ENCODE measurements at places on chromosomes 13 and 19.

GRCh38 chr19:44845286-44845611, 848 bp upstream of the NECTIN2 start:
- no peak for DNase-seq

DNA sequence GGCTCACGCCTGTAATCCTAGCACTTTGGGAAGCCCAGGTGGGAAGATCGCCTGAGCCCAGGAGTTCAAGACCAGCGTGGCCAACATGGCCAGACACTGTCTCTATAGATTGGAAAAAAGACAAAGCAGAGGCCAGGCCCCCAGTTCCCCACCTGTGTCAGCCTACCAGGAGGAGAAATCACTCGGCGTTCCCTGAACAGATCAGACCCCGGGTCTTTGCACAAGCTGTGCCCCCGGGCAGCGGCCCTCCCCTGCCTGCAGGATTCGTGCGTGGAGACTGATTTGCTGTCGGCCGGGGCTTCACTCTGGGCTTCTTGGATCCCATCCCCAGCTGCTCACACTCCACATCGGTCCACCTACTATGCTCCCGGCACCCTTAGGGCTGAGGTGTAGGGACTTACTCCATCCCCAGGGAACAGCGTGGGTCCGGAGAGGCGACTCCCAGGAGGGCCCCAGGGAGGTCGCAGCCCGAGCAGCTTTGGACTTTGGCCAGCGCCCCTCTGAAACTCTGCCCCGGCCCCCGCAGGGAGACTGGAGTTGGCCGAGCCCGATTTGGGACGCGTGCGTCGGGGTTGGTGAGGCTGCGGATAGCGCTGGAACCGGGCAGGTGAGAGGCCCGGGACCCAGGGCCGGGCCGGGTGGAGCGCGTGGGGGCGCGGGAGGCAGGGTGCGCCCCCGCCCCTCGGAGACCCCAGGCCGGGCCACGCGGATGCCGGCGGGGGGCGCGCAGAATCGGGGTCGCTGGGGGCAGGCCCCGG, 515 bp upstream of the EFNA2 start:
- no peak for DNase-seq

DNA sequence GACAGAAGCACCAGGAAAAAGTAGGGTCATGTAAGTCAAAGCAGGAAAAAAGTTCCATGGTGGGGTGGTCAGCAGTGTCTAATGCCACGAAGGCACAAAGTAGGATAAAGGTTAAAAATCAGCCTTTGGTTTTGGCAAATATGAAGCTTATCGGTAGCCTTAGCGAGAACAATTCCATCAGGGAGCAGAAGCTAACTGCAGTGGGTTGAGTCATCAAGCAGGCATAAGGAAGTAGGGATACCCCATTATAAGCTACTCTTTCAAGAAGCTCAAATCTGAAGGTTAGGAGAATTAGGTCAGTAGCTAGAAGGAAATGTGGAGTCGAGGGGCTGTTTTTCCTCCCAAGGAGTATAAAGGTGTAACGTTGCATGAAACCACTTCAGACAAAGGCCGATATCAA, 57.5 kb upstream of the USPL1 start:
- DNase-seq = no peak

DNA sequence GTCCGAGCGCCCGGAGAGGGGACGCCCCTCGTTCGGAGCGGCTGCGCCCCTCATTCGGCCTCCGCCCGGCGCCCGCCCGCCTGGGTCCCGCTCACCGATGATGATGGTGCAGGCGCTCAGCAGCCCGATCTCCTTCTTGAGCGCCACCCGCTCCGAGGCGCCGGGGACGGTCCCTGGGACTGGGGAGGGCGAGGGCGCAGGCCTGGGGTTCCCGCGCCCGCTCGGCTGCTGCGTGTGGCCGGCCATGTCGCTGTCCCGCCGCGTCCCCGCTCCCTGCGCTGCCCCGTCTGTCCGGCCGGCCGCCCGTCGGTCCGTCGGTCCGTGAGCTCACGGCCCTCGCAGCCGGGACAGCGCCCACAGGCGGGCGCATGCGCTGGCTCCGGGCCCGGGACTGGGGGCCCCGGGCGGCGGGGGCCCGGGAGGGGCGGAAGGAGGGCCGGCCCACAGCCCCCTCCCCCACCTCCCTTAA, at the start of gene SLC7A10:
SLC7A10 (minus strand) TSS at position 393 of the 469 bp plus-strand sequence; CDS start at position 246, 147 bp downstream.
- no peak for DNase-seq

- no peak for DNase-seq
These were observed 765.2 kb upstream of the GPC6 start for GRCh38 chr13:92461402-92461801.

GRCh38 chr19:531753-532560, at the start of gene CDC34:
TSS of gene CDC34 (plus strand) at chr19:531760. CDS start at chr19:531932, 172 bp downstream.
- no peak for DNase-seq

DNA sequence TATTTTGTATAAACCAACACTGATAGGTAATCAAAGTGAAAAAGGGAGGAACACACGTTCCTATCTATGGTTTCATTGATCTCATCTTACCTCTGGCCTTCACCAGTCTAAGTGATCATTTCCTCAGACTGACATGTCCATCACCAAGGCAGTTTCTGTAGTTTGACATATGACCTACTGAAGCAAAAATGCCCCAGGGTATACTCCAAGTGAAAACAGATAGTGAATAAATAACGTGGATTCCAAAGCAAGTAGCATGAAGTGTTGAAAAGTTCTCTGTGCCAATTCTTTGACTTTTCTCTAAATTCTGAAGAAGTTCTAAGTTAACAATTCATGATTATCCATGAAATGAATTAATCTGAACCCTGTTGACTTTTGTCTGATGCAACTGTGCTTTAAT, 334.2 kb upstream of the SGCG start:
- DNase-seq = no peak

DNA sequence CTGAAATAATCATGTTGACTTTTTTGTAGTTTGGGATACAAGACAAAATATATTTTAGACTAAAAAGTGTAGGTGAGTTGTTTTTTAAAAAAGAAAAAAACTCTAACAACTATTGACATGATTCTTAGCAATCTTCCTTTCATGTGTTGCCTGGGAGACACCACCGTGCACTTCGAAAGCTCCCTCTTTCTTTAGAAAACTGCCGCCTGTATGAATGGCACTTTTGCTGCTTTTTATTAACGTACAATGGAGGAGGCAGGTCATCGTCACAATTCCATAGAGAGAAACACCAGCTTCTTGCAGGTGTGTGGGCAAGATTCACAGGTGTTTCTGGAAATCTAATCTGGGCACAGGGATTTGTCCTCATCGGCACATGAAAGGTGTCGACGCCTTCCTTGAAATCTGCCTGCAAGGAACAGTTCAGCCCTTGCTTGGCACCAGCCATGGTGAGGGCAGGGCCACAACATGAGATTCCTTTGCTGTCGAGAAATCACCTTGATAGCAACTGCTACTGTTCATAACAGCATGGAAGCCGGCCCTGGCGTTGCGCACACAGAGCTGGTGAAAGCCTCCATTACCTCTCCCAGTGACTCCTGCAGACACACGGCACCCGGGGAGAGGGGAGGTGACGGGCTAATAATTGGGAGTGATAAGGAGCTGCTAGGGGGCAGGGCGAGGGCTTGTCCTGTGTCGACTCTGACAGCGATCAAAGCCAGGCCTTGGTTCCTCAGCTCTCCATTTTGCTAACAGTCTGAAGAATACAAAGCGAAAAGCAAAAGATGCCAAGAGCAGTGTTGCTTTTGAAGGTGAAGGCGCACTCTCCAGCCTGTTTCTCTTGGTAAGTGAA, 66.5 kb downstream of the EFNB2 start:
- DNase-seq = no peak

DNA sequence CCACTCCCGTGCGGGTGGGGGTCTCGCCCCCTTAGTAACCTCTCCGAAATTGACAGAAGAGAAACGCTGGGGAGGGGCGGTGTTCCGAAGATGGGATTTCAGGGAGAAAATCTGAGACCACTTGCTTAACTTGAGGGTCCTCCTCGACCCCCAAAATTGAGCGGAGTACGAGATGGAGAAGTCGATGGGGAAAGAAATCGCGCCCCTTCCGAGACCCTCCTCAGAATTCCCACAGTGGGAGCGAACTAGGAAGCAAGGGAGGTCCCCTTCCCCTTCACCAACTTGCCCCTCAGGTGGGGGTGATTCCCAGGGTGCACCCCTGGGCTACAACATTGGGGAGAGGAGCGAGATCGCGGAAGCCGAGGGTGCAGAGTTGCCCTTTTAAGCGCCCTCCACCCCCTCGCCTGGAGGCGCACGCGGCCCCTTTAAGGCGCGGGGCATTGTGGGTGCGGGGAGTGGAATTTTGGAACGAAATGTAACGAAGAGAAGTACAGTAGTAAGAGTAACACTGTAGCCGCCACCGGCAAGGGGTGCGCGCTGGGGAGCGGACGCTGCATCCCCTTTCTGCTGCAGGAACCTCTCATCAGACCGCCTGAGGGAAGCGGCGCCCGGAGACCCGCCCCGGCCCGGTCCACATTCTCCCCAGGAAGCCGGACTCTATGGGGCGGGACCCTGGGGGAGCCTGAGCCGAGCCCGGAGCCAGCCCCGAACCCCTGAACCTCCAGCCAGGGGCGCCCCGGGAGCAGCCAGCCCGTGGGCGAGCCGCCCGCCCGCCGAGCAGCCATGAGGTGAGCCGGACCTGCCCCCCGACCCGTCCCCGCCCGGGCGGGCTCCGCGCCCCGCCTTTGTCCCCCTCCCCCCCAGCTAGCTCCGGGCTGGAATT, at the start of gene VASP:
VASP (plus strand) TSS at position 491 of the 883 bp plus-strand sequence; CDS start at position 784, 293 bp downstream.
- peak; percentile 87 for DNase-seq

DNA sequence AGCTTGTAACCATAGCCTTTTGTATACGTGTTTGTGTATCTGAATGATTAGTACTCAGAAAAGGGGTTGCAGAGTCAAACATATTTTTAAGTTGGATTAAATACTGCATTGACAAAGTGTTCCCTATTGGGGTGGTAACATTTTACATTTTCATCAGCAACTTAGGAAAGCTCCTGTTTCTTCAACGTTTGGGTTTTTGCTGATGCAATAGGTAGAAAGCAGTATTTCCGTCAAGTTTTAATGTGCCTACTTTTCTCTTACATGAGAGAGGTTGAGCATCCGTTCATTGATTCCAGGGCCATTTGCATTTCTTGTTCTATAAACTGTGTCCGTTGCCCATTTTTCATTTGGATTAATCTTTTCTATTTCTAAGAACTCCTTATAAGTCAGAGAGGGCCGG, 56.2 kb downstream of the SKA3 start:
- no peak for DNase-seq

DNA sequence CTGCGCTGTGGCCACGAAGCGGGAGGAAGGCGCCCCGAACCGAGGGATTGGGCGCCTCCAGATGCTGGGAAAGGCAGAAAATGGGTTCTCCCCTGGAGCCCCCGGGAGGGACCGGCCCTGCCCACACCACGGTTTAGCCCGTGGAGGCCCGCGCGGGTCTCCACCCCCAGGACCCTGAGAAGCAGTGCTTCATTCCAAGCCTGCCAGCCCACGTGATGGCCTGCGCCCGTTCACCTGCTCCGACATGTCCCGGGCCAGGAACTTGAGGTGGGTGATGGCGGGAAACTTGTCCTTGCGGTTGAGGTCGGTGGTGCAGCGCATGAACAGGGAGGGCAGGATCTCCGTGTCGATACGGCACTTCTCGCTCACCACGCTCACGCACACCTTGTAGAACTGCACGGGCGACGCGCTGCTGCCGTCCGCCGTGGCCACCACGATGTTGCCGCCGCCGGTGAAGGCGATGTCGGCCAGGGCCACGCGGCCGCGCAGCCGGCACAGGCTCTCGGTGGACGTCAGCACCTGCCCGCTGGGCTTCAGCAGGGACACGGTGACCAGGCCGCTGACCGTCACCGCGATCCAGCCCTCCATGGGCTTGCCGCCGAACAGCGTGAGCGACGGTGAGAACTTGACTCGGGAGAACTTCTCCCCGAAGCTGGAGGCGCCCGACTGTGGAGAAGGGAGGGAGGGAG, 7.3 kb downstream of the MED16 start:
- DNase-seq = no peak

DNA sequence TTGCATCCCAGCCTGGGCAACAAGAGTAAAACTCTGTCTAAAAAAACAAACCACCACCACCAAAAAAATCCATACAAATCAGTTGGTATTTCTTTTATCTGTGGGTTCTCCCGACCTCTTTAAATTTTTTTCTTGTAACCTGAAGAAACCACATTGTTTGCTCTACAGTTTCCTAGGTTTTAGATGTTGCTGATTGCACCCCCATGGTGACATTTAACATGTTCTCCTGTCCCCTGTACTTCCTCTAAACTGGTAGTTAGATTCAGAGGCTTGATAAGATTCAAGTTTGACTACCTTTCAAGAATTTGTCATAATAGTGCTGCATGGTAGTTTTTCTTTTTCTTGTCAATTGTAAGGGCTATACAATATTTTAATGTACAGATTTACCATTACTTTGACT, 24.0 kb downstream of the ALG5 start:
- DNase-seq = no peak

DNA sequence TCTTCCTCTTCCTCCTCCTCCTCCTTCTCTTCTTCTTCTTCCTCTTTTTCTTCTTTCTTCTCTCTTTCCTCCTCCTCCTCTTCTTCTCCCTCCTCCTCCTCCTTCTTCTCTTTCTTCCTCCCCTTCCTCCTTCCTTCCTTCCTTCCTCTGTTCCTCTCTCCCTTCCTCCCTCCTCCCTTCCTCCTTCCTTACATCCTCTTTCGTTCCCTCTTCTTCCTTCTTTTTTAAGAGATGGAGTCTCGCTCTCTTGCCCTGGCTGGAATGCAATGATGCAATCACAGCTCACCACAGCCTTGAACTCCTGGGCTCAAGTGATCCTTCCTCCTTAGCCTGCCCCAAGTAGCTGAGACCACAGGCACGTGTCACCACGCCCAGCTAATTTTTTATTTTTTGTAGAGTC, 13.2 kb downstream of the EHD2 start:
- DNase-seq = no peak

DNA sequence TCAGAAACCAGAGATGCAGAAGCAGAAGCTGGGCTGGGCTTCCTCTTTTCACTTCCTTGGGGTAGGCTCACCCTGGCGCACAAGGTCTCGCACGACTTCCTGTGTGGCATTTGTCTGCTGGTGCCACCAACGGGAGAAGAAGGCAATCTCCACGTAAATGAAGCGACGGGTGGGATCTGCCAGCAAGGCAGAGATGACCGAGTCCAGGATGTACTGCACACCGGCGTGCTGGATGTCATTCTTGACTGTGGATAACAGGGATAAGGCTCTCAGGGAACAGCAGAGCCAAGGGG, 1.3 kb downstream of the MAN2B1 start:
- DNase-seq = peak; percentile 65

DNA sequence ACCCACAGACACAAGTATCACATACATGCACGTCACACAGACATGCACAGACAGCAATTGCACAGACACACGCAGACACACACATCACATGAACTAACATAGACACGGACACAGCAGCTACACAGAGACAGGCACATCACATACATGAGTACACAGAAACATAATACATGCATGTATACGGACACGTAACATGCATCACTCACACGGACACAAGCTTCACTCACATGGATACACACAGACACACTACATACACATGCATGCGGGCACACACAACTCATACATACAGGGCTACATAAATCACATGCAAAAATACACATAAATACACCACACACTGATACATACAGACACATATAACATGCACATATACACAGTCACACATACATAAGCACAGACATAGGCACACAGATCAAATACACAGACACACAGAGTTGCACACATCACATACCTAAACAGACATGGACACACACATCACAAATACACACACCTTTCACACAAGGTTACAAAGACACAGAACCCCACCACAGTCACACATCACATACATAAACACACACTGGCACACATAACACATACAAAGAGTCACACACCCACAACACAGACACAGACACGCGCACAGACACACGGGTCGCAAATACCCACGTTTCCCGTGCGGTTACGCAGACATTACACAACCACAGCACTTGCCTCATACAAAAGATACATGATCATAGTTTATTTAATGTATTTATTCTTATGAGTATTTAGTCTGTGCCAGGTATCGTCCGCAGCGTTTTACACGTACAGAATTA, 1.1 kb upstream of the LMTK3 start:
- no peak for DNase-seq
